ENCODE measurements at places on chromosomes 4 and X.
A peak's percentile ranks its signal among the peaks of the same experiment; 100 is the strongest.

GRCh38 chrX:39705290-39705689, 392.5 kb downstream of the BCOR start:
- DNase-seq = peak; percentile 37

DNA sequence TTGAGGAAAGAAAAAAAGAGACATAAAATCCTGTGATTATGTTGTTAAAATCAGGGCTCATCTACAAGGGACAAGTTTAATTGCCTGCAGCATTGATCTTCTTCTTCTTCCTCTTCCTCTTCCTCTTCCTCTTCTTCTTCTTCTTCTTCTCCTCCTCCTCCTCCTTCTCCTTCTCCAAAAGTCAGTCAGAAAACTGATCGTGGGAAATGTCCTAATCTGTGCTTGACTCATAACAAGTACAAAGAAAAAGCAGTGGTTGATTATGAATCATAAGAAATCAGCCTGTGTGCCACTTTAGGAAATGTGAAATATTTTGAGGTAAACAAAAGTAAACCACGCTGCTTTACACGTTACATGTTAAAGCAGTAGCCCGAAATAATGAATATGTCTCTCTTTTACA, 2.7 kb upstream of the ATP10D start:
- no peak for DNase-seq

GRCh38 chr4:134848681-134849080, 647.1 kb upstream of the PABPC4L start:
- no peak for DNase-seq

- no peak for DNase-seq
Measured at GRCh38 chr4:54281054-54281766, 52.1 kb downstream of the PDGFRA start.

GRCh38 chrX:137171626-137172025, 137.8 kb upstream of the GPR101 start:
- no peak for DNase-seq

GRCh38 chr4:165481053-165481835, 102.4 kb downstream of the CPE start:
- DNase-seq = no peak

GRCh38 chr4:1376391-1376840, 29.4 kb downstream of the UVSSA start:
- no peak for DNase-seq

DNA sequence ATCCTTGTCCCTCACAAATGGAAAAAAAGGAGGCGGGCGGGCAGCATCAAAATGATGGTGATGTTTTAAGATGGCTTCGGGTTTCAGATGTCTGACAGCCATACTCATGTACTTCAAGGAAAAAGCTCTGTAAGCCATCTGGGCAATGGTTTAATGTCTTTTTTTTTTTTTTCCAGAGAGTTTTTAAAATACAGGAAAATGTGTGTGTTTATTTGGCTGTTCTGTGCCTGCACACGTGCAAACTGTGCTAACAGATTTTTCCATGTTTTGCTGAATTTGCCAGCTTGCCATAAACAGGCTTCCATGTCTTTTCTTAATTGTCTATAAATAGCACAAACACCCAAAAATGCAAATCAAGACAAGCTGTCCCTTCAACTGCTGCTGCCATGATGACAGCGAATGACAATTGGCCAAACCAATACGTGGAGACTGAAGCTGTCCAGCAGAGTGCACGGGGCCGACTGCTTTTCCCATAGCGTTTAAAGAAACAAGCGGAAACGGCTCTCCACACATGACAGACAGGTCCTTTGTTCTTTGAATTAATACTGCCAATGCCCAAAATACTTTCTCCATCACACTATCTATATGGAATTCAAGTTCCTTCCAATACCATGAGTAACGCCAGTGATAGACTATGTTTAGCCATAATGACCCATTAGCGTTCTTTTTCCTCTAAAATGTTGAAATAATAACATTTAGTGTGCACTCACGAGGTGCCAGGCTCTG, 35.7 kb downstream of the AFAP1 start:
- DNase-seq = no peak

- peak; percentile 13 for DNase-seq
Measured at GRCh38 chr4:142817442-142817841, 28.7 kb downstream of the INPP4B start.

DNA sequence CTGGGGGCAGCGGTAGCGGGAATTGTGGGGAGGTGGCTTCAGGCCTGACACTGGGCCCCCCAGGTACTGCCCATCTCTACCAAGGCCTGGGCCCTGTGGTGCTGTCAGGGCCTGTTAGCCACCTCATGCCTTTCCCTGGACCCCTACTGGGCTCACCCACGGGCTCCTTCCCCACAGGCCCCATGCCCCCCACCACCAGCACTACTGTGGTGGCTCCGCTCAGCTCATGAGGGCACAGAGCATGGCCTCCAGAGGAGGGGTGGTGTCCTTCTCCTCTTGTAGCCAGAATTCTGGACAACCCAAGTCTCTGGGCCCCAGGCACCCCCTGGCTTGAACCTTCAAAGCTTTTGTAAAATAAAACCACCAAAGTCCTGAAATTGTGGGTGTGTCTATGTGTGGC, 7.5 kb downstream of the GATA1 start:
- DNase-seq = no peak

DNA sequence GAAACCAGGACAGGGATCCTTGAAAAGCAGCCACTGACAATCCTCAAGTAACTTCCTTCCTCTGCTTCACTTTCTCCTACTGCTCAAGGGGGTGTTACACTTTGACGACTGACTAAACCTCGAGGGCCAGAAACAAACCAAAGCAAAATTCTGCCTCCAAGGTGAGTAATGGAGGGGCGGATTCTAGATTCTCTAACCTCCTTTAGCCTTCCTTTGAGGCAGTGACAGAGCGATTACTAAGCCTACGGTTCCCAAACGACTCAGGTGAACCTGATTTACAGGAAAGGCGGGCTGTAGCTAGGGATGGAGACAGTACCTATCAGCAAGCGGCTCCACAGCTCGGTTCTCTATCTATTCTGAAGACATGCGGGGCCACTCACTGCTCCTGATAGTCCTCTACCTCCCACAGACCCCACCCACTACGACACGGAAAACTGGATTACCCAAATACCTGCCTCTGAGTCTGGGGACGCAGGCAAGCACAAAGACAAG, 487 bp downstream of the TBCK start:
- no peak for DNase-seq

GRCh38 chrX:23694606-23695005, 27.3 kb downstream of the PRDX4 start:
- no peak for DNase-seq

GRCh38 chr4:3452376-3452775, 10.6 kb downstream of the HGFAC start:
- no peak for DNase-seq

DNA sequence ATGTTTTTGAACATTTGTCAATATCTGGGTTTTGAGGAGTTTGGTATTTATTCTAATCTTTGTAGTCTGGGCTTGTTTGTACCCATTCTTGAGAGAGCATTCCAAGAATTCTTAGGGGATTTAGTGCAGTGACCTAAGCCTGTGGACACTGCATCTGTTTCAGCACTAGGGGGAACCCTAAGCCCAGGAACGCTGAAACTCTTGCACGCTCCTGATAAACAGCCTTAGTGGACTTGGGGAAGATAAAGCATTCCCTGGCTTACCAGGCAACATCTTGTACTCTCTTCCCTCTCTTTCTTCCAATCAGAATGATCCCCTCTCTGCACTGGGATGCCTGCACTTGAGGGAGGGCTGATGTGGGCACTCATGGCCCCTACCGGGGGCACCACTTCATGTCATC, 654.9 kb upstream of the HTR2C start:
- peak; percentile 11 for DNase-seq

GRCh38 chr4:126404549-126404948, 1089.8 kb downstream of the FAT4 start:
- no peak for DNase-seq
